ENCODE measurements at places on chromosomes 1 and 21.

DNA sequence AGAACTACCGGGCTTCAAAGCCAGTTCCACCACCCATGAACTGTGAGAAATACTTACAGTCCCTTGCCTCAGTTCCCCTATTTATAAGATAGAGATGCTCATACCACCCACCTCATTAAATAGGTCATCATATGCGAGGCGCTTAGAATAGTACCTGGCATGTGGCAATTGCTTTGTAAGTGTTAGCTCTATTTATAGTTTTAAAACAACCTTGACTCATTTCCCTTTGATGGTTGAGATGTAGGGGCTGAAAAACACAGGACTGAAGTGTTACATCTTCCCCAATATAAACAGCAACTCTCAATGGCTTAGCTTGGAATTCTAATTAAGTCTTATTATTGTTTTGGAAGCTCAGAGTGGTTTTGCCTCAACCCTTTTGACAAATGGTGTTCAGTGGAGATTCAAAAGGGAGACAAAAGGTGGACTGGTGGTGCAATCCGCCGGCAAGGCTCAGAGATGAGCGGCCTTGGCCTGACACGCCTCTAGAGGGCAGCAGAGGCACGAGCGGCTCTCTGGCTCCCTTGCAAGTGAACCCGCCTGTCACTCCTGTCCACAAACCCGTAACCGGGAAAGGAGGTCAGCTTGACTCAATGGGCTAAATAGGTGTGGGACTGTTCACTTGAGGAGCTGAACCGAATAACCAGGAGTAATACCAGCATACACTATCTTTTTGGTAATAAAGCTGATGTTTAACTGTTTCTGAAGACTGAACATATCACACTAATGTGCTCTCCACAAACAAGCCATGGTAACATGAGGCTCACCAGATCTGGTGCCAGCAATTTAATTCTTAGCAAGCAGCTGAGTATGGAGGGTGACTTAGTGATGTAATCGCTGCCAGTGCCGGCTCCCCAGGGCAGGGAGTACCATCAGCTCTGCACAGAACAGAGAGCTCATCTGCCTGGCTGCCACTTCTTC lies 19.5 kb upstream of the SMYD2 start:
- no peak for DNase-seq

DNA sequence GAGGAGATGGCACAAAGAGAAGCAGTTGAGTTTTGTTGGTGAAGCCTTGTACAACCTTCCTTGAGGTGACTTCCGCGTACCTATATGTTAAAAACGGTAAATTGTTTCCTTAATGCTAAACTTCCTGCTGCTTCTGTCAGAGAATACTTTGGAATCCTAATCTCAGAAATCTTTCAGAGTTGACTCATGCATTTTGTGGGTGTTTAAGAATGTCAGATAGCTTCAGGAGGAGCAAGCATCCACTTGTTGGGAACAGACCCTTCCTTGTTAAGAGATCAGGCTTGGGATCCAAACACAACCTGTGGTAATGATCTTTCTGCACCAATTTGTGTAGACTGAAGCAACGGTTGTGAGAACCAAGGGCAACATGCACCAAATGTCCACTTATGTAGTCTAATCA lies 29.5 kb downstream of the AK4 start:
- no peak for DNase-seq

- DNase-seq, result no peak
These were observed 5.0 kb upstream of the PLXNA2 start for GRCh38 chr1:208248991-208249696.

DNA sequence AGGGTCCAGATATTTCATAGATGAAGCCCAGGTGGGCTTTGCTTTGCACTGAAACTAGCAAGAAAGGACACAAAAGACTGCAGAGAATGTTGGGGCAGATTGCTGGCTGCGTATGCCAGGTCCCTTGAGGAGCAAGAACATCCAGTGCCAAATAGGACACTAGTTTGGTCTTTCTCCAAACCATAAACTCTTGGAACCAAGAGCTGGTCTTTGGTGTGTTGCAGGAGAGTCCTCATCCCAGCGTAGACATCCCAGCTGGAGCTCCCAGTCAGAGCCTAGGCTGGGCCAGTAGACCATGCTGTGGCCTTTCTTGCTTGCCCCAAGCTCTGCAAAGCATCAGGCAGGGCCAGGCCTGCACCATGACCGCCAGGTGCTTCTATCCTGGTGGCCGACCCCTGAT lies 87.5 kb downstream of the ATP5PO start:
- no peak for DNase-seq

- DNase-seq, result no peak
These were observed 16.6 kb downstream of the IPO9 start for GRCh38 chr1:201845331-201846083.

DNA sequence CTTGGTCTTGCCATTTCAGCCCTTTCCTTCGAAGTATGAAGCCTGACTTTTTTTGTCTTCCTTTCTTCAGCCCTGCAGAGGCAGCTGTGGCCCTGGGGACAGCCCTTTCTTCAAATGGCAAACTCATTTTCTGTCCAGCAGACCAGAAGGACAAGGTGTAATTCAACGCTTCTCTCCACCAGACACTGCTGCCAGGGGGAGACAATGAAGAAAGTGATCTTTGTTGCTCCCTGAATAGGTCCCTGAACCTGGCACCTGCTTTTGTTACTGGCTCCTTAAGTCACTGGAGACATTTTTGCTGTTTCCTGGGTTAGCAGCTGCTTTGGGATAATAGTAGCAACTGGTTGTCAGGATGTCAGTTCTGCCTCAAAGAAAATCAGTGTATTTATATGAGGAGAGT lies 50.8 kb upstream of the MACF1 start:
- no peak for DNase-seq

DNA sequence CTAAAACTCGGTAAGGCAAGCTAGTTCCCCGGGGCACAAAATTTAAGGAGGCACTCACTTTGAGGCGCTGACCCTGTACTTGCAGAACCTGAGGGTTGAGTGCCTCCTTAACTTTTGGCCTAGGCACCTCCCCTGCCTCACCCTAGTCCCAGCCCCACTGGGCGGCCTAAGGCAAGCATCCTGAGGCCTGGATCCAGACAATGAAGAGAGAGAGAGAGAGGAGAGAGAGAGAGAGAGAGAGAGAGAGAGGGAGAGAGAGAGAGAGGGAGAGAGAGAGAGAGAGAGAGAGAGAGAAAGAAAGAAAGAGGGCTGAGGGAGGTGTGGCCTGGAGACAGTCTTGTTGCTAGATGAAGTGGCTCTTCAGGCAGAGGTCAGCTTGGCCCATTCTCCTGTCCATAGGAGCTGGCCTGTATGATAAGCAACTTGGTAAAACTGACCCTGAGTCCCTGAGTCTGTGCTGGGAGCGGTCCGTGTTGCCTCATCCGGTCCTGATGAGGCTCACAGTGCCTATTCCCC lies 7.4 kb upstream of the LRRN2 start:
- DNase-seq, result no peak

DNA sequence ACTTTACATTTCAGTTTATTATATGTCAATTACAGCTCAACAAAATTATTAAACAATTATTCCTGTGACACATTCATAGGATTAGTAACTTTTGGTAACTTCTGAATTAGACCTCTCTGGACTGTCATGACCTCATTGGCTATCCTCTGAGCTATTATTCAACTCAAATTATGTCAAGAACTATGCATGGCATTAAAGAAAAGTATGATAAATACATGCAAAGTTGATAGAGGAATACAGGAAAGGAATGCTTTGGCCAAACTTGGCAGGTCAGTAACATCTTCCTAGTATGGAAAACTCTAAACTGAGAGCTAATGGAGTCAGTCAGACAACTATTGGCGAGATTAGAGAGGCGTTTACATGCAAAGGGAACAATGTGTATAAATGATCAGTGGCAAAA lies 158.4 kb downstream of the DUSP10 start:
- no peak for DNase-seq

GRCh38 chr1:58885998-58886397 lies 102.2 kb upstream of the JUN start:
- DNase-seq, result no peak

DNA sequence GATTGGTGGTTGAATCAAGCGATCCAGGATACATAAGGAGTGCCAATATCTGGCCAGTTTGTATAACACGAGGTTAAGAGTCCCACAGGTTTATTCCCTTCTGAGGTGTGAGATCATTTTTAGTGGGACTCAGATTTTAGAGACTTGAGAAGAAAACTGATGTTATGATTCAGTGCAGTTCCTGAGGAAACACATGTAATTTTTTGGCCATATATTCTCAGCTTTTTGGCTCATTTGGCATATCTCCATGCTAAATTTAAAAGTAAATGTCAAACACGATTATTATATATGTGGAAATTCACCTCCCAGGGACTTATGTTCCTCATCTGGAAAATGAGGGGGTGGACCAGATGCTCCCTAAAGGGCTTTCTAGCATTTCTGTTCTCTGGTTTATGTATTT lies 39.2 kb upstream of the SERBP1 start:
- no peak for DNase-seq

DNA sequence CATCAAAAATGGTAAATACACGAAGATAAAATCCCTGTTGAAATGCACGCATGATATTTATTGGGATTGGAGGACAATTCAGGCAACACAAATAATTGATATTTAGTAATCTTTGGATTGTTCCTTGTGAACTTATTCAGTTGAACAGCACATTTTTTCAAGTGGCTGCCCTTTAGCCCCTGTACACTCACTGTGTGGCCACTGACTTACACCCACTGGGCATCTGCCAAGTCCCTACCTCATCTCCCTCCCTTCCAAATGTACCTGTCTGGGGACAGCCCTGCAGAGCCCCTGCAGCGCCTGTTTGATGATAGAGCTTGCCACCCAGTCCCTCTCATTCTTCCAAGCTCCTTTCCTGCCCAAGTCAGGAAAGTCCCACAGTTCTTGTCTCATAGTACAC lies 154.3 kb downstream of the GLUL start:
- no peak for DNase-seq

- no peak for DNase-seq
These were observed 160.1 kb downstream of the FASLG start for GRCh38 chr1:172818841-172819527.

DNA sequence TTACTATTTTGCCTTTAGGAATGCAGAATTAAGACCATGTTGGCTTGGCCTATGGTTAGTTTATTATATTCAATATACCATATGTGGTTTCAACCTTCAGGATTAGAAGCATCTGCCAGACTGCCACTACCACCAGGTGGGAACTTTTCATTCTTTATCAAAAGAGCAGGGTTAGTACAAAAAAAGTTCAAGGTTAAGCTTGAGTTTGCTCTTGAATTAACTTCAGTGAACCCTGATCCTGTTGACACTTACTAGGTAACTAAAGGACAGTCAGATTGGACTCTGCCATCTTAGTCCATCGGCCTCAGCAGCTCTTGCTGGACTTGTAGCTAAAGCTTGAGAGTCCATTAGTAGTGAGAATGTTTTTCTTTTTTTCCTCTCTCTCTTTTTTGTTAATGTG lies 22.1 kb downstream of the CLIC4 start:
- DNase-seq, result no peak

GRCh38 chr1:199490769-199491527 lies 536.6 kb upstream of the NR5A2 start:
- DNase-seq, result no peak

- no peak for DNase-seq
These were observed 251.3 kb downstream of the PCP4 start for GRCh38 chr21:40118527-40118926.

DNA sequence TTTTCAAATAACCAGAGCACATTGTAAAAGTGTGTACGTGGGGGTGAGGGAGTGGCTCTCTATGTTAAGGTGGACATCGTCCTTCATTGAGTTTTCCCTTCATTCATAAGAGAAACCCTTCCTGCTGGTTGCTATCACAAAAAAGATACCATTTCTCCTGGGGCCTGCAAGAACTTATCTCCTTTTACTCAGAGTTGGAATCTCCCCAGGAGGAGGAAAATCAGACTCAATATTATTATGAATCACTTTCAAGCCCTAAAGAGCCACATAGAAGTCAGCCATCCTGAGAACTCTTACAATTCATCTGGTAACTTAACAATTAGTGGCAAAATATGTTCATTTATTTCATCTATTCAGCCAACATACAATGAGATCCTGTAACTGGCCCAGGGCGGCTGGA lies 27.1 kb upstream of the TGFBR3 start:
- no peak for DNase-seq

DNA sequence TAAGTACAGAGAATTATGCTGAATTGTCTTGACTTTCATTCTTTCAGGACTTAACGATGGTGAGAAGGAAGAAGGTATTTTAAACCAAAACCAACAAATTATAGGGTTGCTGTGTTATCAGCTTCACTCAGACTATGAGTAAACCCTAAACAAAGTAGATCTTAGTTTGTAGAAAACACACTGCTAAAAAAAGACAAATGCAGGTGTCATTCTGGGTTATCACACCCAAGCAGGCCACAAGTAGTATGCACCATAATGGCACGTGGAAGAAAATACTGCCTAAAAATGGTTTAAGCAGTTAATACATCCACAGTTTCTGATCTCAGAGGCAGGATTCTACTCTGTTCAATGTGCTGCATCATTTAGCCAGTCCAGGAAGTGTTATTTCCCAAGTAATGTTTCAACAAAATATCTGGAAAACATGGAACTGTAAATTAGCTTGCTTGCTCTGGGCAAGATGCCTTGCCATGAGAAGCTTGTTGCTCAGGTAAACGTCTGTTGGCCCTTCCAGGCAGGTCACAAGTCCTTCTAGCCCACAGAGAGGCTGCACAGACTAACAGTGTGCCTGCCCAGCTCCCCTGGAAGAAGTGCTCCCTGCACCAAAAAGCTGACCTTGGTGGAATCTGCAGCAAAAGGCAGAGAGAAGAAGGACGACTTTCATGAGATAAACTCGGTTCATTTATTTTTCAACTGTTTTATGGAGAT lies 4.1 kb downstream of the DIPK1A start:
- DNase-seq, result no peak

DNA sequence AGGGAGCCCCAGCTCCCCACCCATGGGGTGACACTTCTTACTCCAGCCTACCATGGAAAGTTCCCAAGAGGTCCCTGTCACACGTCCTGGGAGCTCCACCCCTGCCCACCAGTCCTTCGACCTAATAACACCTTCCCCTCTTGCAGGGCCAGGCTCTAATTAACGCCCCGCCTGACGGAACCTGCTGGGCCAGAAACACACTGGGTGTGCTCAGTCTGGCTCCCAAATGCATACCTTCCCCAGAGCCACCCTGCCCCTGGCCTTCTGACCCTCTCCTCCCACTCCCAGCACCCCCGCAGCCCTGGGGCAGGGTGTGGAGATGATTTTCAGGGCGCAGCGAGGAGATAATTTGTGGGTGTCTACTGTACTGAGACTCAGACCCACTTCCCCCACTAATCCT lies 20.6 kb downstream of the PGLYRP3 start:
- DNase-seq, result no peak

- DNase-seq, result peak; percentile 49
These were observed 677 bp downstream of the AGPAT3 start for GRCh38 chr21:43865540-43866259.

DNA sequence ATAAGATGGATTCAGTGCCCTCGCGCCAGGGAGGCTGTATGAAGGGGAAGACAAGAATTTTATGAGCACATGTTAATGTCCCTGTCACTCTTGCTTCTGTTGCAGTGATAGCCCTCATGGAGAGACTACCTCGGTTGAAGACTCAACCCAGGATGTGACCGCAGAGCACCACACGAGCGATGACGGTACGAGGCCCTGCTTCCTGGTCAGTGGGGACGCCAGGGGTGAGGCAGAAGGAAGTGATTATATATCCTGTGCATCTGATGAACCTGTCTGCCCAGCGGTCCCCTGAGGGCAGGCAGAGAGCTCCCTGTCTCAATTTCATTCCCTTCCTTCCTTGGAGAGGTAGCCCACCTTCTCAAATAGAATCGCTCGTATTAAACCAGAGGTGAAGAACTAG lies 20.0 kb upstream of the IKBKE start:
- DNase-seq, result no peak
